ENCODE measurements at places on chromosomes 4 and X. TPM values are rescaled to one million over a fixed set of nuclear protein-coding genes. Genes with fewer than 3 reads are reported as not detected.

Gene TRIM60
- total RNA-seq = not detected

Gene RBMXL3
- not detected for total RNA-seq

Gene RIPPLY1
- not detected for total RNA-seq

Gene GPR119
- total RNA-seq = not detected

Gene ETDA
- not detected for total RNA-seq

Gene RTL5
- 14.7 TPM for total RNA-seq

Gene RHOXF2
- total RNA-seq = not detected

Gene SPIN2A
- total RNA-seq = 1.5 TPM

Gene SPATA4
- total RNA-seq = 0.21 TPM

Gene PHEX
- total RNA-seq = not detected

Gene NSUN7
- total RNA-seq = 2.0 TPM

Gene GDPD2
- 0.30 TPM for total RNA-seq

Gene GC
- total RNA-seq = not detected

Gene ZBTB33
- total RNA-seq = 13.1 TPM

Gene SLC10A7
- 9.8 TPM for total RNA-seq

Gene WDR17
- 19.6 TPM for total RNA-seq

Gene GPR50
- not detected for total RNA-seq

Gene TLR10
- total RNA-seq = 0.22 TPM

Gene PALLD
- total RNA-seq = 214 TPM

Gene ELOVL6
- 8.4 TPM for total RNA-seq

Gene TBX22
- not detected for total RNA-seq

Gene FAM47A
- total RNA-seq = not detected

Gene SLC6A8
- total RNA-seq = 19.4 TPM

Gene PDGFC
- total RNA-seq = 19.9 TPM

Gene ANKRD17
- 61.8 TPM for total RNA-seq

Gene GABRB1
- total RNA-seq = not detected

Gene VSIG1
- not detected for total RNA-seq

Gene ADH1B
- 1,435 TPM for total RNA-seq

Gene SPANXC
- not detected for total RNA-seq

Gene SLC25A31
- not detected for total RNA-seq

Gene ARHGAP36
- not detected for total RNA-seq

Gene GAGE2A
- total RNA-seq = not detected

Gene BMX
- 1.8 TPM for total RNA-seq

Gene ATOH1
- total RNA-seq = not detected
